ENCODE measurements at places on chromosomes 3 and 15.

- DNase-seq: no peak
Observed at GRCh38 chr15:91331581-91331980, 231.5 kb downstream of the SV2B start.

- DNase-seq: no peak
Observed at GRCh38 chr15:62989366-62990055, 53.0 kb upstream of the TPM1 start.

GRCh38 chr3:105354429-105354828, 12.3 kb upstream of the ALCAM start:
- DNase-seq: no peak

DNA sequence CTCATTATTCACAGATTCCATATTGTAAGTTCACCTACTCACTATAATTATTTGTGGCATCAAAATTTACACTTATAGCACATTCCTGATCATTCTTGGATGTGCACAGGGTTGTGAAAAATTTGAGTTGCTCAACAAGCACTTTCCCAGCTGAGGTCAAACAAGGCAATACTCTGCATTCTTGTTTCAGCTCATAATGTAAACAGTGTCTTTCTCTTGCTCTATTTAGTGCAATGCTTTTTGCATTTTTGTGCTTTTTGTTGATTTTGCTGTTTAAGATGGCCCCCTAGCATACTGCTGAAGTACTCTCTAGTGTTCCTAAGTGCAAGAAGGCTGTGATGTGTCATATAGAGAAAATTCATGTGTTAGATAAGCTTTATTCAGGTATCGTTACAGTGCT, 66.7 kb upstream of the TNIK start:
- no peak for DNase-seq
